ENCODE measurements at places on chromosomes 6 and 20.

- DNase-seq = no peak
These were observed 670 bp upstream of the PARD6B start for GRCh38 chr20:50730765-50731054.

- peak; percentile 44 for DNase-seq
These were observed 77.8 kb upstream of the TGM3 start for GRCh38 chr20:2217857-2218539.

- DNase-seq = no peak
These were observed 123.9 kb upstream of the BACH2 start for GRCh38 chr6:90420500-90420899.

DNA sequence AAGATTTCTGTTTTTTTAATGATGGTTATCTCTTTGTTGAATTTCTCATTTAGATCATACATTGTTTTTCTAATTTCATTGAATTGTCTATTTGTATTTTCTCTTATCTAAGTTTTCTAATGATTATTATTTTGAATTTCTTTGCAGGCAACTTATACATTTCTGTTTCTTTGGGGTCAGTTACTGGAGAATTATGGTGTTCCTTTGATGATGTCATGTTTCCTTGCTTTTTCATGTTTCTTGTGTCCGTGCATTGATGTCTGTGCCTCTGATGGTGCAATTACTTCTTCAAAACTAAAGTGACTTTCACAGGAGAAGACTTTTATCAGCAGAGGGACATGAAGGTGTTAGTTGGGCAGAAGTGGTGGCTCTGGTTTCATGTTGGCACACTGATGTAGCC is 270.7 kb upstream of the MOCS1 start:
- DNase-seq = no peak

GRCh38 chr20:17403461-17403860 is 127.7 kb downstream of the BFSP1 start:
- no peak for DNase-seq

GRCh38 chr20:34642009-34642408 is 34.9 kb downstream of the PIGU start:
- DNase-seq = no peak

DNA sequence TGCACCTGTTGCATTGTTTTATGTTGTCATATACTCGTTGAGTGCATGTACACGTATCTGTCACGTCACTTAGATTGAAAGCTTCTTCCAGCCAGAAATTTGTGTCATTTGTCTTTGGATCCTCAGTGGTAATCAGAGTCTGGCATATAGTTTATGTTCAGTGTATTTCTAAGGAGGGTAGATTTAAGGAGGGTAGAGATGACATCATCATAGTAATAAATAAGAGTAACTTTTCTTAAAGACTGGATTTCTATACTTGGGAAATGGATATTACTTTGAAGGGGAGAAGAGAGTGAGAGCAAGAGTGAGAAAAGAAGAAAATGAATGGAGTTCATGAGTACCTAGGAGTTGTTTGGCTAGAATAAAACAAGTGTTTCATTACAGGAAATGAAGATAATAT is 255.0 kb upstream of the SASH1 start:
- DNase-seq = no peak
